ENCODE measurements at places on chromosomes 1 and 21.
A peak's percentile ranks its signal among the peaks of the same experiment; 100 is the strongest.

GRCh38 chr1:151905070-151905442 is 4.3 kb downstream of the THEM4 start:
- DNase-seq = no peak

GRCh38 chr1:165855010-165855838 is 27.8 kb downstream of the UCK2 start:
- no peak for DNase-seq

GRCh38 chr1:108719656-108720435 is 7.1 kb downstream of the FNDC7 start:
- DNase-seq = no peak

DNA sequence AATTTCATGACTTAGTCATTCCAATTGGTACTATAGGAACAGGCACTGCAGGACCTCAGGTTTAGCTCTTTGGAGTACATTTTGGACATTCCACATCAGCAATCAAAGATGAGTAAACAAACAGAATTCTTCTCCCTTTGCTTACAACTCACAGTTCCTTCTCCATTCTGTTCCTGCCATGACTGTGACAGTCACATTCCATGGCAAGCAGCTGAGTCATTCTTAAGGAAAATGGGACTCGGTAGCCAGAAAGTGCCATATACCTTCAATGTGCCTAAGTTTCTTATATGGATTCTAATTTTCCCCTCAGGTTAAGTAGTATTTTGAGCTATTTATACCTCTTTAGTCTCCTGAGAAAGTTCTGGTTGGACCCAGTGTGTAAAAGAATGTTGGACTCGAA is 25.6 kb downstream of the CRCT1 start:
- no peak for DNase-seq

- DNase-seq = no peak
Observed at GRCh38 chr1:154075746-154076145, 79.1 kb downstream of the NUP210L start.

DNA sequence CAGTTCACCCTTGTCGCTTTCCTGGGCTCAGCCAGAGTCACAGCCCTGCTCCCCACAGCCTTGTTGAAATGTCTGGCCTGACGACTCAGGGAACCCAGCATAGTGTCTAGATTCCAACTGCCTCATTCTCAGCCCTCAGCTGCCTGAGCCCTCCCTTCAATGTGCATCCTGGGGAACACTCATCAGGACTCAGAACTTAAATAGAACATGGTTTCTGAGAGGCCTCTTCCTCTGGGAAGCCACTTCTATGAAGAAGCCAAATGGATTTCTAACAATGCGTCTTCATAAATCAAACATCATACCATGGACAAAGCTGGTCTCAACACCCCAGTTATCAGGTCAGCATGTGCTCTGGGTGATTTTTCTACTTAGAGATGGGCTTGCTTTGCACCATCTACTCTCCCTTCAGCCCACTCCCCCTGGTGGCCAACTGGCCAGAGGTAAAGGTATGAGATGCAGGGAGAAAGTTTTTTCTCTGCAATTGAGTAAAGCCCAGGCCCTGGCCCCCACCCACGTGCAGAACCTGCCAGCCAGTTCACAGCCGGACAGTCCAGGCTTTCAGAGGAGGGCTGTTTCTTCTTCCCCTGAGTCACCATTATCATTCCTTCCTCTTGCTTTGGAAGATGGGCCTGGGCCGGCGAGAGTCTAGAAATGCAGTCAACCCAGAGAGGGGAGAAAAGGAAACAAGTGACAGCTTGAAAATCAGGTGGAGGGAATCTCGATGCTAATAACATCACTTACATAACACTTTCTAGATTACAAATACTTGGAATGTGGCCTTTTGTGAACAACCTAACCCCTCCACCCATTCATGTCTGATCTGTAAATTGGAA is 32.1 kb downstream of the CD244 start:
- peak; percentile 47 for DNase-seq

DNA sequence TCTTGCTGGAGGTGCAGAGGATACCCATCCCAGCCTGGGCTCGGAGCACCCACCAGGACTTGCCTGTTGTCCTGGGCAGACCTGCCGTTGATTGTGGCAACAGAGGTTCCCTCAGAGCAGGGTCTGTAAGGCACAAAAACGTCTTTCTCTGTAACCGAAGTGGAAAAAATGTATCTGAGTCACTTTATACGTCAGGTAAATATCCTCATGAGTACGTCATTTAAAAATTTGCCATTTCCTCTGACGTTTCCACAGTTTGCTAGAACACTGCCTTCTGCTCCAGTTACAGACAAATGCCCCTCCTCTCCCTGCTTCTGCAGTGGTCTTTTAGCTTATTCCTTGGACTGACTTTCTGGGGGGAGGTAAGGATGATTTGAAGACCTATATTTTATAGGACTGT is 326.8 kb downstream of the HHAT start:
- no peak for DNase-seq

- DNase-seq = no peak
Observed at GRCh38 chr1:80363689-80364475, 1357.4 kb upstream of the ADGRL4 start.

DNA sequence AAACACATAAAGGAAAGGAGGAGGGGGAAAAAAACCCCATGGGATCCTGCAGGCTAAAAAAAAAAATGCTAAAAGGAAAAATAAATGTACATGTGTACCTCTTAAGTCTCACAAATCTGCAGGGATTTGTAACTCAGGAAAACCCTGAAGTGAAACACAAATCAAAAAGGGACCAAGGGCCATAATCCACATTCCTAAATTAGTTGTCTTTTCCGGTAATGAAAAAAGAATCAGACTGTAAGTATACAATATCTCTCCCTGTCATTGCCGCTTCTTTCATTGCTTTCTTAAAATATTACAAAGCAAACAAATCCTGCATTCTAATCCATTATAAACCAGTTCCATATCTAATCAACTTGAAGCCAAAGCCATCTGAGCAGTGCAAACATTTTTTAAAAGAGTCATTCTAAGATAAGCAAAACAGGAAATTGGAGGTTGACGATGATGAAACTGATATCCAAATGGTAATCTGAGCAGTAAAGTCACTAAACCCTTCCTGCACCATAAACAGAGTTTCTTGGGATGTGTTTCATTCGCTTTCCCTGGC is 58.7 kb upstream of the SIM2 start:
- no peak for DNase-seq

DNA sequence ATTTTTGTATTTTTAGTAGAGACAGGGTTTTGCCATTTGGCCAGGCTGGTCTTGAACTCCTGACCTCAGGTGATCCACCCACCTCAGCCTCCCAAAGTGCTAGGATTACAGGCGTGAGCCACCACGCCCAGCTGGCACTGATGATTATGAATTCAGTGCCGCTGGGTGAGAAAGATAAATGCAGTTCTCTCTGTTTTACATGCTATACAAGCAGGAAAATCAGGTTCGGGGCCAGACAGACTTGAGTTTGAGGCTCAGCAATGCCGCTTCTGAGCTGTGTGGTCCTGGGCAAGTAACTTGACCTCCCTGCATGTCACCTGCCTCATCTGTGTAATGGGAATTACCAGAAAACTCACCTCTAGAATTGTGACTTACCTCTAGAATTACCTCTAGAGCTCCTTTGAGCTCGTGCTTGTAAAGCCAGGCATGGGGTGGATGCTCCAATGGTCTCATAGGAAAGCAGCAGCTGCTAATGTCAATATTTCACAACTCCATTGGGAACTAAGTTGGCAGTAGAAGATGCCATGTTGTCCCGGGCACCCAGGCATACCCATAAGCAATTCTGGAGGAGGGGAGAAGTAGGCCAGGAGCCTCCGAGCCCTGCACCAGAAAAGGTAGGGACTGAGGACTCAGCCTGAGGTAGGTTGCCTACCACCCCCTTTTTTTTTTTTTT is 119.8 kb upstream of the SLC25A33 start:
- DNase-seq = no peak

DNA sequence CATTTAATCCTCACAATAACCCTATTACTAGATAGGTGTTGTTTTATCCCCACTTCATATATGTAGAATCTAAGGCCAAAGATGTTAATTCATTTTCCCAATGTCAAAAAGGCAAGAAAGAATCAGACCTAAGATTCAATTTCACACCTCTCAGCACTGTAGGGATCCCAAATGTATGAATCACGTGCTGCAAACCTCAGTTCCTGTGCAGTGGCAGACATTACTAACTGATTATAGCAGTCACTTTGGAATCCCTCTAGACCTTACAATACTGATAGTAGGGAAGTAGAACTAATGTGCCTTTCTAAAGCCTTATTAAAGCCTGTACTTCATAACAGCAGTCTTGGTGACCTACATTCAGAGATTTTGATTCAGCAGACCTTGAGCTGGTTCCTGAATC is 2.3 kb downstream of the C1orf87 start:
- no peak for DNase-seq

GRCh38 chr1:111615870-111616715 is 3.5 kb upstream of the RAP1A start:
- DNase-seq = no peak

- no peak for DNase-seq
Observed at GRCh38 chr1:67540025-67540732, 110.0 kb upstream of the SERBP1 start.

DNA sequence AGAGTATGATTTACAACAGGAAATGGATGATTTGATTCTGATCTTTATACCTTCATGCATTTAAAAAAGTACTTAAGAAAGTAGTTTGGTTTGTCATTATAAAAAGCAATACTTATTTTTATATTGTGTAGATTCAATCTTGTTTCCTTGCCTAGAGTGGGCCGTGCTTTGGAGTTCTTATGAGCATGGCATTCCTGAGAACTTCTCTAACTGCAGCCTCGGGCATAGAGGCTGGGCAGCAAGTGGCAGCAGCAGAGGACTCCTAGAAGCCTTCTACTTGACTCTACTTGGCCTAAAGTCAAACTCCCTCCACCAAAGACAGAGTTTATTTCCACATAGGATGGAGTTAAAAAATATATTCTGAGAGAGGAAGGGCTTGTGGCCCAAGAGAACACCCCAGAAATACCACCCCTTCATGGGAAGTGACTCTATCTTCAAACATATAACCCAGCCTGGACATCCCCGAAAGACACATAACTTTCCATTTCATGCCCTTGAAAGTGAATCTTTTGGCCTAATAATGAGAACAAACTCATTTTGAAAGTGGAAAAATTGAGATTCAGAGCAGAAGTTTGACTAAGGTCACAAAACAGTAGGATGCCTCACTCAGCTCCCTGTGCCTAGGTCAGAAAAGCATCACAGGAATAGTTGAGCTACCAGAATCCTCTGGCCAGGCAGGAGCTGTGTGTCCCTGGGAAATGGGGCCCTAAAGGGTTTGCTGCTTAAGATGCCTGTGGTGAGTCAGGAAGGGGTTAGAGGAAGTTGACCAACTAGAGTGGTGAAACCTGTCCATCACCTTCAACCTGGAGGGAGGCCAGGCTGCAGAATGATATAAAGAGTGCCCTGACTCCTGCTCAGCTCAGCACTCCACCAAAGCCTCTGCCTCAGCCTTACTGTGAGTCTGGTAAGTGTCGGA is at the start of gene IVL:
Gene IVL, plus strand, starts transcription at position 861 of the 916 bp plus-strand sequence. CDS start 1,252 bp downstream, outside the sequence.
- DNase-seq = no peak

DNA sequence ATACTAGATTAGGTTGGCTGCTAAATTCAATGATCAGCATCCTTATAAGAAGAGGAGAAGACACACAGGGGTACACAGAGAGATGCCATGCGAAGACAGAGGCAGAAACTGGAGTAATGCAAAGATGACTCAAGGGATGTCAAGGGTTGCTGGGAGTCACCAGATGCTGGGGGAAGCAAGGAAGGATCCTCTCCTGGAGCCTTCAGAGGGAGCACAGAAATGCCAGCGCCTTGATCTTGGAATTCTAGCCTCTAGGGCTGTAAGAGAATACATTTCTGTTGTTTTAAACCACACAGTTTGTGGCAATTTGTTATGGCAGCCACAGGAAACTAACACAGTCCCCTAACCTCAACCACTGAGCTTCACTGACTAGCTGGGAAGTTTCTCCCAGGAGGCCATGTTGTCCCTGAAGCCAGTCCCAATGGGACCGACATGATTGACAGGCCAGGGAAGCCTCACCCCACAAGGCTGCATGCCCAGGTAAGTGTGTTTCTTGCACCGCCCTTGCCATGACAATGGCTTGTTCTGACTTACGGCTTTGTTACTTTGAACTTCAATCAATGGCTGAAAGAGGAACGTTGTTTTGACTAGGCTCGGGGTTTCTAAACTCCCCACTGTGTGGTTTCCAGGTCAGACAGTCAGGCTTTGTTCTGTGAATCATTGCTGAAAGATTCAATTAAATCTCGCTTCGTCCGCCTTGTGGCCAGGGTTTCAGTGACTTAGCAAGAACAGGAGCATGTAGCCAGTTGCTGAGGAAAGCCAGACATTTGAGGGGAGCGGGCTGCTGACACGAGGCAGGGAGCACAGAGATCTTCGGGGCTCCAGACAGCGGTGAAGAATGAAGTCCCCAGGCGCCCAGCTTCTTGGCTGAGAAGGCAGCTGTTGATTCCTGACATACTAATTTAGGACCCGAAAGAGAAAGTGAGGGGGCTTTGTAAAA is 62.3 kb downstream of the RUNX1 start:
- DNase-seq = peak; percentile 92

DNA sequence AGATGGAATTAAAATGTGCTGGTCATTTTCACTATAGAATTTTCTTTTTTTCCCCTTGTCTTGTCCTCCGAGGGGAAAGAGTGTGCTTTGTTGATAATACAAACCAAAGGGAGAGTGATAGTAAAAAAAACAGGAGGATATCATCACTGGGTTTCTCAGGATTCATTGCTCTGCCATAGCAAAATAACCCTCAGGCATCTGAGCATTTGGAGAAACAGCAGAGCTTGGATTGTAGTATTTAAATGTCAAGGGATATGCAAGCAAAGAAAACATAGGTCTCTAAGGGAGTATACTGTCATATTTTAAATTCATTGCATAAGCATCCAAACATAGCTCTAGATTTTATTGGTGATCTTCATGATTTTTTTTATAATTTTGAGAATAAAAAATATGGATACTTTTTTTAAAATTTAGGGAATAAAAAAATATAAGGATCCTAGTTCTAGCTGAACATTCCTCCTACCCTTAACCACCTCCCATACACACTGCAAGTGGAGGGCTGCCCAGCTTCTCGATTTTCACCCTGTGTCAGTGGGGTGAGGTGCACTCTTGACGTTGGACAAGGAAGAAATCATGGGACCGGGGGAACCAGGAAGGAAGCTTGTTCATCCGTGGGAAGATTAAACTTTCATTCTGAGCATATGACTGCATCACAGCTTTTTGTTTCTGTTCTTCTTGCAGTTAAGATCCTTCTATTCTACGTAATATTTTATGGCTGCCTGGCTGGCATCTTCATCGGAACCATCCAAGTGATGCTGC is 4.4 kb downstream of the ATP1B1 start:
- DNase-seq = no peak

GRCh38 chr1:227449051-227449450 is 114.3 kb upstream of the ZNF678 start:
- no peak for DNase-seq

Data from foreskin melanocyte (primary cell).